ENCODE measurements at places on chromosomes 12 and 14.

GRCh38 chr14:51595881-51596455 is 55.7 kb upstream of the FRMD6 start:
- peak; percentile 42 for DNase-seq

DNA sequence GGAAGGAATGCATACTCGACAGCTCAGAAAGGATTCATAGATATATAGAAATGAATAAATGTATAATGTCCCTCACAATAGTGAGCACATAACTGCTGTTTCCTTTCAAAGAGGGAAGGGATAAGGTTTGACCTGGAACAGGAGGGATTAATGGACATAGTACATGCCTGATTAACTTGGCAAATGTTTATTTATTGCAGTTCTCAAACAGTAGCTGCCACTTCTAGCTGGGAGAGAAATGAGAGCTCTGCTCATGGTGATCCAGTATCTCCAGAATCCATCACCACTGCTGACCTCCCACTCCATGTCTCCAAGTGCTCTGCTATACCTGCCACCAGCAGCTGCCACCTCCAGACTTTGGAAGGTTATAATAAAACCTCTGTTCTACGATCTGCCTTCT is 108.1 kb downstream of the LRIG3 start:
- DNase-seq, result no peak

DNA sequence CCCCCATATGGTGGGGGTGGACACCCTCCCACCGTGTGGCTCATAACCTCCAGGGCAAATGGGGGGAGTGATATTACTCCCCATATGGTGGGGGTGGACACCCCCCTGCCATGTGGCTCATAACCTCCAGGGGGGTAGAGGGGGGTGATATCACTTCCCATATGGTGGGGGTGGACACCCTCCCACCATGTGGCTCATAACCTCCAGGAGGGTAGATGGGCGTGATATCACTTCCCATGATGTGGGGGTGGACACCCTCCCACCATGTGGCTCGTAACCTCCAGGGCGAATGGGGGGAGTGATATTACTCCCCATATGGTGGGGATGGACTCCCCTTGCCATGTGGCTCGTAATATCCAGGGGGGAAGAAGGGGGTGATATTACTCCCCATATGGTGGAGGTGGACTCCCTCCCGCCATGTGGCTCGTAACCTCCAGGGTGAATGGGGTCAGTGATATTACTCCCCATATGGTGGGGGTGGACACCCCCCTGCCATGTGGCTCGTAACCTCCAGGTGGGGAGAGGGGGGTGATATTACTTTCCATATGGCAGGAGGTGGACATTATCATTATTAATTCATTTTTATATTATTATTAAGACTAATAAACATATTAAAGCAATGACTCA is 51.2 kb upstream of the OXA1L start:
- peak; percentile 11 for DNase-seq

- peak; percentile 64 for DNase-seq
Observed at GRCh38 chr14:69712599-69713088, 54.3 kb upstream of the SRSF5 start.

DNA sequence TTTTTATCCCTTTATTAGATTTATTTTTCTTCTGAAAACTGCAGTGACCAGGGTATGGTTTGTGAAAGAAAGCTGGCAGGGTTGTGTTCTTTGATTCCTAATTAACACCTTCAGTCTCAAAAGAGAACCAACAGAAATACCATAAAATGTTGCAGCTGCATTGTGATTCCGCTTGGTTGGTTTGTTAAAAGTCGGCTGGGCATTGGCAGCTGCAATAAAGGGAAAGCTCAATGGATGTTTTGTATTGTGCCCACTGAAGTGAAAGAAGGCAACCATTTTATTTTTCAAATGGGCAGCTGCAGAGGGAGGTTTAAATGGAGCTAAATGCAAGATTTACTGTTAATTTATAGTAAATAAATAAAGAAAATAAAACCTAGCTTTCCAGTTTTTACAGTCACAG is 16.7 kb downstream of the LGR5 start:
- DNase-seq, result no peak

DNA sequence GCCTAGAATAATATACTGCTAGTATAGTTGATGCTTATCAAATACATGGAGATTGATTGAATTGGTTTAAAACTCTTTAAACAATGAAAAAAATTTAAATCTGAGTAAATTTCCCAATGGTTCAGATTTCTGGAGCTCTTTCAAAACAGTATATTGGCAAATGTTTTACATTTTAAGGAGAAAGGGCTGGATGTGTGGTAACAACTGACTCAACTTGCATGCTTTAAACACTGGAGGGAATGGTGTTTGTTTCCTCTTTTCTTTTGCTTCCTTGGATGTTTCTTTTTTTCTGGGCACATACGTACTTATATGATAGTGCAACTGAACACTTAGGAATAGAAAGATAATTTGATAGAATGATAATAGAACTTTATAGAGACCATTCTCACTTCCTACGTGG is 73.8 kb upstream of the RFX4 start:
- no peak for DNase-seq

DNA sequence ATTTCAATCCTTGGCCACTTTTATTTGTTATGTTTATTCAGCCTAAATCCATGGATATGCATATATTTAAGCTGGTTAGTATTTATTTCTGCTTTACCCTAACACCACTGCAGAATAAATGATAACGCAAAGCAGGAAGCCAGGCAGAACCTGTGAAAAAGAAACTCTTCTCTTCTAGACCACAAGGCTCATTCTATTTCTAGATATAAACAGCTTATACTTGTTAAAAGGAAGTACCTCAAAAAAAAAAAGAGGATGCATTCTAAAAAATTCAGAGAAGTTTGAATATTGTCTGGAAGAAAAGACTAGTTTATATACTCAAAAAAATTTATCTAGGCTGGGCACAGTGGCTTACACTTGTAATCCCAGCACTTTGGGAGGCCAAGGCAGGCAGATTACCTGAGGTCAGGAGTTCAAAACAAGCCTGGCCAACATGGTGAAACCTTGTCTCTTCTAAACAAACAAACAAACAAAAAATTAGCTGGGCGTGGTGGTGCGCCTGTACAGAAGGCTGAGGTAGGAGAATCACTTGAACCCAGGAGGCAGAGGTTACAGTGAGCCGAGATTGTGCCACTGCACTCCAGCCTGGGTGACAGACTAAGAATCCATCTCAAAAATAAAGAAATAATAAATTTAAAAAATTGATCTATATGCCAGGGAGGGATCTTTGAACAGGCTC is 55.8 kb downstream of the GALNT4 start:
- no peak for DNase-seq

DNA sequence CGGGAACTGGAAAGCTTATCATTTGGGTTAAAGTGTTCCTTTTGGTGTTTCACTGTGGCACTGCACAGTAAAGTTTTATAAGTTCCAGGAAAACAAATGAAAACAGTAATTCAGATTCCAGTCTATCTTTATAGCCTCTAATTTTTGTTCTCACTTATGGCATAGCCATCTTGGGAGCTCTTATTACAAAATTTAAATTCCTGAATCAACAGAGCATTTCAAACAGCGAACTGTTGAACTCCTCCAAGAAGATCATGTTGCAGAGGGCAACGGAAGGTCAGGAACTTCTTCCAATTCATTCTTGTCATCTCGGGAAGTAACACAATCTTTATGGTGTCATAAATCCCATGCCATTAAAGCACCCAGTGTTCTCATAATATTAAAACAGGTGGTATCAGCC is 229.1 kb downstream of the KCNC2 start:
- DNase-seq, result no peak

- DNase-seq, result no peak
Observed at GRCh38 chr12:54004841-54005530, 3.8 kb upstream of the HOXC8 start.

DNA sequence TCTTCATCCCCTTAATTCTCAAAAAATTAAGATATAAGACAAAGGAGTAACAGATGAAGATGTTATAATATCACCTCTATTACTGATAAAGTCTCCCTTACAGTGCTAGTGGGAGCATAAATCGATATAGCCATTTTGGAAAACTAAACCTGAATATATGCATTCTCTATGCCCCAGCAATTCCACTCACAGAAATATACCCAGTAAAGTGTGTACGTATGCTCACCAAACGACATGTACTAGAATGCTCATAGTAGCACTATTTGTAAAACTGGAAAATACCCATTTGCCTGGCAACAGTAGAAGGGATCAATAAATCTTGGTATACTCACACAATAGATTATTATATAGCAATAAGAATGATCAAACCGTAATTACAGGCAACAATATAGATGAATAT is 44.0 kb upstream of the HIF1A start:
- DNase-seq, result no peak

DNA sequence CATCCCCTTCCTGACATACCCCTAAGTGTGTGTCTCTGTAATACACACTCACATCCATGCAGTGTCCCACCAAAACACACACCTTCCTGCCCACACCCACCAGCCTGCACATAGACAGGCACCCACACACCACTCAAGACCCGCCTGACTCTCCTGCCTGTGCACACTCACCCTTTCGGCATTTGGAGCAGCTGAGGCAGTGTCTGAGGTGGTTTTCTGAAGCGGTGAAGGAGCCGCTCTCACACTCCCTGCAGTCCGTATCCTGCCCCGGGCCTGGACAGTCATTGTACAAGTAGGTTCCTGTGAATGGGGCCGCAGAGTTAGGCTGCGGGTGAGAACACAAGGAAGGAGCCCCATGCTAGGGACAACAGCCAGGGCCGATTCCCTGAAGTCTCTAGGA is 8.3 kb downstream of the TNFRSF1A start:
- no peak for DNase-seq

GRCh38 chr12:24898185-24898584 is 50.7 kb downstream of the BCAT1 start:
- DNase-seq, result no peak

GRCh38 chr14:102464846-102465341 is 44.7 kb downstream of the ANKRD9 start:
- DNase-seq, result no peak

DNA sequence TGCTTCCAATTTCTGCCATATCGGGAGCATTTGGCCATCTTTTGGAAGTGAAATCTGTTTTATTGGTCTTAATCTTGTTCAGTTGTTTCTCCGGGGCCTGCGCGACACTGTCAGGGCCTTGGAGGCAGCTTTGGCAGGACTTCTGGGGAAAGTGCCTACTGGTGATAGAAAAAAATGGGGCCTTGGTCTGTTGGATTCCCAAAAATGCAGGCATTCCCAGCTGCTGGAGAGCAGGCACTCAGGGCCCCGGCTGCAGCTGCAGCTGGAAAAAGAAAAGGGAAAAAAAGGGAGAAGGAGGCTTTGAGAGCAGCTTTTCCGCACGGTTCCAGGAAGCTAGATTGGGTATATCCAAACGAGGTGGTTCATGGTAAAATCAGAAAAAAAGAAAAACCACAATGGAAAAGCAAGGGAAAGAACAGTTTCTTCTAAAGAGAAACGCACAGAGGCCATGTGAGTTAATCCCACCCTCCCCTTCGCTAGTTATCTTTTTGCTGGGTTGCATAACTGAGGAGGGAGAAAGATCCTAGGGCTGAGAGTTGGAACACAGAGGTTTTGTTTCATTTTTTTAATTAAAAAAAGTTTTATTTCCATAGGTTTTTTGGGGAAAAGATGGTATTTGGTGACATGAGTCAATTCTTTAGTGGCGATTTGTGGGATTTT is 134.7 kb upstream of the RFLNA start:
- no peak for DNase-seq

GRCh38 chr14:101022916-101023435 is 119.5 kb upstream of the RTL1 start:
- DNase-seq, result no peak

GRCh38 chr12:38892087-38892786 is 13.2 kb downstream of the CPNE8 start:
- DNase-seq, result peak; percentile 66

DNA sequence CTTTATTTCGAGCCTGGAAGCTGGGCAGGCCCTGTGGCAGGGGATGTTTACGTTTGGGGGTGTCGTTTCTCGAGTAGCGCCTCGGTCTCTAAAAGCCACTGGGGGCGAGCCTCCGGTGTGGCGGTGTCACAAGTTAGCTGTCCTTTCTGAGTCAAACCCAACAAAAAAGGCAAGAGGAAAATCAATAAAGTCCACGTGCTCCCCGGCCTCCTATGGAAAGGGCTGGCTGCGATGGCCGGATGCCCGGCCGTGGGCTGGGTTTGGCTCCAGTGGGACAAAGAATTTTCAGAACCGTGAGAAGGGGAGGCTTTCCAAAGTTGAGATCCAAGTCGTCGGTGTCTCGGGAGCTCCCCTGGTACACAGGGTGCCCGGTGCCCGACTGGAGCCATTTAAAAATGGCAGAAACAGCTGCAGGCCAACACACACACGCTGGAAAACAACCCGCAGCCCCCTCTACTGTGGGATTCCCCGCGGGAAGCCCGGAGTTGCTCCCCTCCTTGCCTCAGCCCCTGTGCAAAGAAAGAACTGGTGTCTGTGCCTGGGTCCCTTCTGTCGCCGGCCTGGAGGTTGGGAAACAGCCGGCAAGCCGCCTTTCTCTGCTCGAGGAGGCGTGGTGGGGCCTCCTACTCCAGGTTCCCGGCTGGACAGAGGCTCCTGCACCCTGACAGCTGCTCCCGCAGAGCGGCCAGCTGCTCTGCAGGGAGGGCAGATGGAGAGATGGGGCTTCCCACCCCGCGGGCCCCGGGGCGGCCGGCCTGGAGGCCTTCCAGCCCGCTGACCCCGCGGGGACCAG is 1.9 kb downstream of the BCL7A start:
- peak; percentile 35 for DNase-seq

- no peak for DNase-seq
Observed at GRCh38 chr14:25056688-25057078, 6.7 kb upstream of the STXBP6 start.

GRCh38 chr12:108321688-108322087 is 17.4 kb downstream of the CMKLR1 start:
- no peak for DNase-seq

DNA sequence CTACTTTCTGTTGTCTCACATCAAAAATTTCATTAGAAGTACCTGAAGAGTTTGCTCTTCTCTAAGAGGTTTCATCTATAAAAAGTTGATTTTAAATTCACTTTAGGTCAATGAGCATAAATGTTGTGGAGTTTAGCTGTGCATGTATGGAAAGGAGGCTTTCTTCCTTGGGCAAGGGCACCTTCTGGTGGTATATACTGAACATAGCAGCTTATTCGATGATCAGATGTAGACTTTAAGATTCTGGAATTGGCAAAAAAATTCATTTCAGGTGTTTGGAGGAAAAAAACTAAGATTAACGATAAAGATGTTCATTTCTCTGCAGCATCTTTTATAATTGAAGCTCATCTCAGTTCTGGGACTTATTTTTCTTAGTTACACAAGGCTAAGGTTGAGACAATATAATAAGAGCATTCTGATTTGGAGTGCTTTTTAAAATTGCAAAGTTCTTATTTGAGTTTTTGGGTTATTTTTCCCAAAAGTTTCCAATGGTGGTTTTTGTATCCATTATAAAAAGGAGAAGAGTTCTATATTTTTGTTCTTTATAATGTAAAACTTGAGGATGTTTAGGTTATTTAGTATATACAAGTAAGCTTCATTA is 46.8 kb downstream of the TMEM117 start:
- DNase-seq, result peak; percentile 40

- DNase-seq, result no peak
Observed at GRCh38 chr12:67804168-67804567, 155.6 kb downstream of the DYRK2 start.

All from mesendoderm (in vitro differentiated cells).